Upper lobe of left lung (tissue), 6 donors: ENCODE measurements at places on chromosomes 12 and 14.

DNA sequence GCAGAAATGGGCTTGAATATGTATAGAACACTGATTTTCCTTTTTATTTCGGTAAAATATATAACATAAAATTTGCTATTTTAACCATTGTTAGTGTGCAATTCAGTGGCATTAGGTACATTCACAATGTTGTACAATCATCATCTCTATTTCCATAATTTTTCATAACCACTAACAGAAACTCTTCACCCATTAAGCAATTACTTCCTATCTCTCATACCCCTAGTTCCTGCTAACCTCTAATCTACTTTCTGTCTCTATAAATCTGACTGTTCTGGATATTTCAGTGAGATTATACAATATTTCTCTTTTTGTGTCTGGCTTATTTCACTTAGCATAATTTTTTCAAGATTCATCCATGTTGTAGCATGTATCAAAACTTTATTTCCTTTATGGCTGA is 8.9 kb upstream of the RNF212B start:
- no peak overlapping the region for H3K4me3 ChIP-seq
- no peaks in the 10 kb centered on the region for H3K36me3 ChIP-seq
- H3K27ac ChIP-seq: no peak overlapping the region
- DNase-seq: no peak
- no peaks in the 10 kb centered on the region for H3K4me1 ChIP-seq
- H3K27me3 ChIP-seq: no peaks in the 10 kb centered on the region

- DNase-seq: no peak
- no peak overlapping the region for H3K4me3 ChIP-seq
- H3K27me3 ChIP-seq: no peaks in the 10 kb centered on the region
- H3K4me1 ChIP-seq: no peaks in the 10 kb centered on the region
Measured at GRCh38 chr14:73602994-73603393, 9.3 kb upstream of the ACOT6 start.

- H3K27ac ChIP-seq: no peak overlapping the region
- no peaks in the 10 kb centered on the region for H3K4me1 ChIP-seq
- no peaks in the 10 kb centered on the region for H3K27me3 ChIP-seq
- no peak overlapping the region for H3K4me3 ChIP-seq
- no peak for DNase-seq
- no peaks in the 10 kb centered on the region for H3K36me3 ChIP-seq
Measured at GRCh38 chr12:93339695-93340094, 38.0 kb upstream of the NUDT4 start.

GRCh38 chr12:53966085-53966384 is 6.9 kb upstream of the HOXC11 start:
- DNase-seq: no peak
- H3K27ac ChIP-seq: no peak overlapping the region
- H3K27me3 ChIP-seq: peaks cover 79% of the 10 kb centered on the region
- H3K4me1 ChIP-seq: peaks cover 9% of the 10 kb centered on the region
- H3K36me3 ChIP-seq: no peaks in the 10 kb centered on the region

GRCh38 chr14:102408724-102409123 is 46.0 kb downstream of the TECPR2 start:
- no peak for DNase-seq
- H3K4me3 ChIP-seq: no peak overlapping the region
- no peaks in the 10 kb centered on the region for H3K4me1 ChIP-seq
- H3K27ac ChIP-seq: no peak overlapping the region
- no peaks in the 10 kb centered on the region for H3K27me3 ChIP-seq

DNA sequence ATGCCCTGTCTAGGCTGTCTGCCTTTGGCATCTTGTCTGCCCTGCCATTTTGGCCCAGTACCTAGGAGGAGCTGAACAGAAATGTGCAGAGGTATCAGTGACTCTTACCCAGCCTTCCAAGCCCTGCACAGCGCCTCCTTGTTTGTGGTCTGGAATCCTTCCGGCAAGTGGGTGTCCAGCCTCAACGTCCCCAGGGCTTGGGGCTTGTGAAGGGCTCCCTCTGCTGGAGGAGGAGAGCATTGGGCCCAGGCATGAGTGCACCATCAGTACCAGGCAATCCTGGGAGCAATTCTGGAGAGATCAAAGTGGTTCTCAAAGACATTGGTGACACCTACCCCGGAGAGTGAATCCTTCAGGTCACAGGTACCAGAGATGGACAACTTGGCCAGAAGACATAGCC is 2.4 kb upstream of the TCL1B start:
- no peak overlapping the region for H3K4me3 ChIP-seq
- H3K4me1 ChIP-seq: no peaks in the 10 kb centered on the region
- H3K27ac ChIP-seq: no peak overlapping the region
- DNase-seq: peak; percentile 28

DNA sequence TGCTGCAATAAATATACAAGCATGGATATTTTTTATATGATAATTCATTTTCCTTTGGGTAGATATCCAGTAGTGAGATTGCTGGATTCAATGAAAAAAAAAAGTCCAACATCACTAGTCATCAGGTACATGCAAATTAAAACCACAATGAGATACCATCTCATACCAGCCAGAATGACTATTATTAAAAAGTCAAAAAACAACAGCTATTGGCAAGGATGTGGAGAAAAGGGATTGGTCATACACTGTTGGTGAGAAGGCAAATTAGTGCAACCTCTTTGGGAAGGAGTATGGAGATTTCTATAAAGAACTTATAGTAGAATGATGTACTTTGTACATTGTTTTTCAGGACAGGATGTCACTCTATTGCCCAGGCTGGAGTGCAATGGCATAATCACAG is 531.2 kb upstream of the MGAT4C start:
- H3K36me3 ChIP-seq: no peaks in the 10 kb centered on the region
- no peak overlapping the region for H3K4me3 ChIP-seq
- no peak for DNase-seq
- no peaks in the 10 kb centered on the region for H3K4me1 ChIP-seq
- no peaks in the 10 kb centered on the region for H3K27me3 ChIP-seq

GRCh38 chr14:56881181-56881580 is 70.9 kb upstream of the OTX2 start:
- no peak overlapping the region for H3K27ac ChIP-seq
- no peaks in the 10 kb centered on the region for H3K27me3 ChIP-seq
- no peaks in the 10 kb centered on the region for H3K4me1 ChIP-seq
